ENCODE measurements at places on chromosomes 3 and 15.
A peak's percentile ranks its signal among the peaks of the same experiment; 100 is the strongest.

GRCh38 chr15:65259367-65259797 is 27.3 kb downstream of the PARP16 start:
- no peak for DNase-seq
- H3K27me3 ChIP-seq = no peaks in the 10 kb centered on the region
- no peak overlapping the region for H3K4me3 ChIP-seq
- no peaks in the 10 kb centered on the region for H3K4me1 ChIP-seq
- no peak overlapping the region for H3K27ac ChIP-seq
- no peaks in the 10 kb centered on the region for H3K36me3 ChIP-seq

DNA sequence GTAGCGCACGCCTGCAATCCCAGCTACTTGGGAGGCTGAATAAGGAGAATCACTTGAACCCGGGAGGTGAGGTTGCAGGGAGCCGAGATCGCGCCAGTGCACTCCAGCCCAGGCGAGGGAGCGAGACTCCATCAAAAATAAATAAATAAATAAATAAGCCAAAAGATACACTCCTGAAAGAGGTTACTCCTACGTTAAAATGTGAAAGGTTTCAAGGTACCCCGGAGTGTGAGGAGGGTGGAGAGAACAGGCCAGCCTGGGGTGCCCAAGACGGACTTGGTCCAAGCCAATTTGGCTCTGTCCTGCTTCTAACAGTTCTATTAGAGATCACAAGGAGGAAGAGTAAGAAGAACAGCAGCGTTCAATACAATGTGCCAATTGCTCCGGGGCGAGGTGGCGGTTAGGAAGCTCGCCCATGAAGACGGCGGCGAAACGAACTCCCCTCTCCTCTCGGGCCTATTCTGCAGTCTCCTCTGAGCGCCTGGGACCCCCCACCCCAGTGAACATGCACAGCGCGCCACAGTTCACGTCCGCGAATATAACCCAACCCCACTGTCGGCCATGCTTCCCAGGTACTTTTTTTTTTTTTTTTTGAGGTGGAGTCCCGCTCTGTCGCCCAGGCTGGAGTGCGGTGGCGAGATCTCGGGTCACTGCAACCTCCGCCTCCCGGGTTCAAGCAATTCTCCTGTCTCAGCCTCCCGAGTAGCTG is 942 bp downstream of the ELP6 start:
- peaks cover 2% of the 10 kb centered on the region for H3K4me1 ChIP-seq
- no peak for DNase-seq
- H3K4me3 ChIP-seq = peak overlapping the region; percentile 72
- H3K27ac ChIP-seq = peak overlapping the region; percentile 83
- H3K27me3 ChIP-seq = no peaks in the 10 kb centered on the region
- H3K36me3 ChIP-seq = peaks cover 5% of the 10 kb centered on the region

DNA sequence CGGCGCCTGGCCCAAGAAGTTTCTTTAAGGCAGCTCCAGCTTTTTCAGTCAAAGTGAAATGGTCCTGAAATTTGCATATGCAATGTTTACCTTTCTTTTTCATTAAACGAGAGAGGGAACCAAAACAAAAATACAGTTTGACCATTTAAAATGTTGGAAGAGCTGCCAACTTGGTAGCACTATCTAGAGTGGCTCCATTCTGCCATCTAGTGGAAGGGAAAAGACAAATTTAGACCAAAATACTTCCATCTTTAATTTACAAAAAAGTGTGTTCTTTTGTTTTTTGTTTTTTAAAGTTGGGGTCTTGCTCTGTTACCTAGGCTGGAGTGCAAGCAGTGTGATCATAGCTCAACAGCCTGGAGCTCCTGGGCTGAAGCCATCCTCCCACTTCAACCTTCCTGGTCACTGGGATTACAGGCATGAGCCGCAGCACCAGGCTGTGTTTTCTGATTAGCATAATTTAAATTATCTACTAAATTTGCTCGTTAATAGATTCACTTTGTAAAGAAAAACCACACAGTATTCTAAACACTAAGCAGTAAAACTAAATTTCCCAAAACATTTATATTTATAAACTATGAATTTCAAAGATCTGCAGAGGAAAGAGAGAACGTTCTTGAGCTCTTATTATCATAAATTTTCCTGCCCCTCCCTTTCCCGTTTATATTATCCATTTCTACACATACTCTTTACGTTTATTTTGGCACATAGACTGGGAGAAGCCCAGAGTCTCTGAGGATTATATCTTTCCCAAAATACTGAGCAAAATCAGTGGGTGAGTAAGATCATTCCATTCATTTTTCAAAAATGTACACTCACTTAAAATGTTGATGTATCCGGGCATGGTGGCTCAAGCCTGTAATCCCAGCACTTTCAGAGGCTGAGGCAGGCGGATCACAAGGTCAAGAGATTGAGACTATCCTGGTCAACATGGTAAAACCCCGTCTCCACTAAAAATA is 15.4 kb upstream of the RFC4 start:
- DNase-seq = no peak
- H3K4me3 ChIP-seq = no peak overlapping the region
- peaks cover 23% of the 10 kb centered on the region for H3K27me3 ChIP-seq

GRCh38 chr3:1515882-1516281 is 423.1 kb downstream of the CNTN6 start:
- H3K27ac ChIP-seq = no peak overlapping the region
- no peak for DNase-seq
- H3K27me3 ChIP-seq = peaks cover 1% of the 10 kb centered on the region
- no peak overlapping the region for H3K4me3 ChIP-seq
- H3K36me3 ChIP-seq = no peaks in the 10 kb centered on the region

DNA sequence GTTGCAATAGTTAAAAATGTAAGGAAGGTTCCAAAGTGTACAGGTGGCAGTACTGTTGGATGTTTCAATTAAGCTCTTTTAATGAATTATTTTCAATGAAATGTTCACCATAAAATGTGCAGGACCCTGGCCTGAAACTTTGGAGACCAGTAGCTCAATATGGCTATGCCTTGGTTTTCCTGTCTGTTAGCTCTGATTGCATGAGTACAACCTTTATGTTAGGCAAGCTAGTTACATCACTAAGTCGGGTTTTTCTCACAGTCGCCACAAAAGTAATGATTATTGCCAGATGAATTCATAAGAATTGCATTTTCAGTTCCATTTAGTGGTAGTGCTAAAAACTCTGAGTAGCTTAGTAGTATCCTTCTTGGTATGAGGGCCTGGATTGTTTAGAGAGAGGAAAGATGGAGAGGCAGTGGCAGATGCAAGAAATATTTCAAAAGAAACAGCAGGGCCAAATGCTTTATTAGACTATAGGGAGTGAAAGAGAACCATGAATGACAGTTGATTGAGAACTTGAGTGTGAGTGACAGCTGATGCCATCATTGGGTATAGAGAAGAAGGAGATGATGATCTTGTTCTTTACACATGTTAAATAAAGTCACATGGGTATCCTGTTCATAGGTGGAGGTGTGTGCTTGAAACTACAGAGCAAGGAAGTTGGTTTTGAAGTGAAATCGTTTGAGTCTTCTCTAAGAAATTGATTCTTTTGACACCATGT is 109.5 kb downstream of the AKAP13 start:
- H3K27ac ChIP-seq = no peak overlapping the region
- H3K36me3 ChIP-seq = no peaks in the 10 kb centered on the region
- no peak for DNase-seq
- H3K4me3 ChIP-seq = no peak overlapping the region

- DNase-seq = no peak
- H3K27ac ChIP-seq = no peak overlapping the region
- H3K27me3 ChIP-seq = no peaks in the 10 kb centered on the region
- no peaks in the 10 kb centered on the region for H3K4me1 ChIP-seq
Measured at GRCh38 chr3:112874725-112875124, 28.1 kb upstream of the CD200R1L start.

GRCh38 chr15:39642011-39642640 is 61.2 kb downstream of the THBS1 start:
- H3K36me3 ChIP-seq = no peaks in the 10 kb centered on the region
- no peak overlapping the region for H3K4me3 ChIP-seq
- H3K27me3 ChIP-seq = no peaks in the 10 kb centered on the region
- no peak for DNase-seq
- peaks cover 7% of the 10 kb centered on the region for H3K4me1 ChIP-seq

DNA sequence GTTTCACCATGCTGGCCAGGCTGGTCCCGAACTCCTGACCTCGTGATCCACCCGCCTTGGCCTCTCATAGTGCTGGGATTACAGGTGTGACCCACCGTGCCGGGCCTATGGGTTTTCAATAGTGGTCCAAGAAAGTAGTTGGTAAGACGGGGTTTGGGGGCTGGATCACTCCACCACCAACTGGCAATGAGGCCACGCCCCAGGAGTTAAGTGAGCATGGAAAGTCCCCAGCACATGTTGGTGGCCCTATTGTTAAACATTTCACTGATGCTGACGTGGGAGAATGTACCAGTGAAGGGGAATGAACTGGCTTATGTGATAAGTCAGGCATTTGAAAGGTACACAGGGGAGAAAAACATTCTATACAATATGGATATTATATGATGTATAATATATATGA is 80.4 kb downstream of the CHRD start:
- H3K4me1 ChIP-seq = no peaks in the 10 kb centered on the region
- no peak overlapping the region for H3K27ac ChIP-seq
- no peaks in the 10 kb centered on the region for H3K36me3 ChIP-seq
- no peak overlapping the region for H3K4me3 ChIP-seq
- no peak for DNase-seq

- no peak for DNase-seq
- no peaks in the 10 kb centered on the region for H3K36me3 ChIP-seq
- no peak overlapping the region for H3K27ac ChIP-seq
- H3K27me3 ChIP-seq = no peaks in the 10 kb centered on the region
- H3K4me1 ChIP-seq = no peaks in the 10 kb centered on the region
Measured at GRCh38 chr3:189646853-189647542, 15.8 kb downstream of the TP63 start.

- no peaks in the 10 kb centered on the region for H3K27me3 ChIP-seq
- DNase-seq = peak; percentile 59
- no peaks in the 10 kb centered on the region for H3K36me3 ChIP-seq
- H3K4me1 ChIP-seq = no peaks in the 10 kb centered on the region
- no peak overlapping the region for H3K27ac ChIP-seq
Measured at GRCh38 chr15:92683511-92683834, 27.9 kb upstream of the FAM174B start.

- H3K4me3 ChIP-seq = no peak overlapping the region
- no peak for DNase-seq
- peaks cover 2% of the 10 kb centered on the region for H3K4me1 ChIP-seq
- no peaks in the 10 kb centered on the region for H3K36me3 ChIP-seq
- no peaks in the 10 kb centered on the region for H3K27me3 ChIP-seq
Measured at GRCh38 chr3:171827836-171828458, 15.2 kb upstream of the TMEM212 start.

- no peaks in the 10 kb centered on the region for H3K27me3 ChIP-seq
- DNase-seq = no peak
- H3K4me1 ChIP-seq = no peaks in the 10 kb centered on the region
- H3K36me3 ChIP-seq = no peaks in the 10 kb centered on the region
Measured at GRCh38 chr3:105518203-105518602, 151.5 kb downstream of the ALCAM start.

DNA sequence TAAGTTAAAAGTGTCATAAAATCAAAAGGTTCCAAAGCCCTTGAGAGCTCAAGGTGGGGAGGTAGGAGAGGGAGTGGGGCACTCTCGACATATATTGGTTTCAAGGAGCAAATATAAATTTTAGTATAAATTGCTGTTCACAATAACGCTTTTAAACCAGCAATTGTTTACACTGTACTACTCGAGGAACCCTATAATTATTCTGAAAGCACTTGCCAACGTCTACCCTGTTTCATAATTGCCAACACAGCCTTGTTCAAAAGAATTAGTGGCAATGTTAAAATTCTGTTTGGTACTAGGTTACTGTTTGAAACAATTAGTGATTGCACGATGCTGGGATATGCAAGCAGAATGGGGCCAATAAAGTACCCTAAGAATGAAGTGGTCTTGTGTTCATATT is 76.3 kb upstream of the ICE2 start:
- H3K27me3 ChIP-seq = no peaks in the 10 kb centered on the region
- H3K36me3 ChIP-seq = no peaks in the 10 kb centered on the region
- no peak overlapping the region for H3K4me3 ChIP-seq
- H3K27ac ChIP-seq = no peak overlapping the region

DNA sequence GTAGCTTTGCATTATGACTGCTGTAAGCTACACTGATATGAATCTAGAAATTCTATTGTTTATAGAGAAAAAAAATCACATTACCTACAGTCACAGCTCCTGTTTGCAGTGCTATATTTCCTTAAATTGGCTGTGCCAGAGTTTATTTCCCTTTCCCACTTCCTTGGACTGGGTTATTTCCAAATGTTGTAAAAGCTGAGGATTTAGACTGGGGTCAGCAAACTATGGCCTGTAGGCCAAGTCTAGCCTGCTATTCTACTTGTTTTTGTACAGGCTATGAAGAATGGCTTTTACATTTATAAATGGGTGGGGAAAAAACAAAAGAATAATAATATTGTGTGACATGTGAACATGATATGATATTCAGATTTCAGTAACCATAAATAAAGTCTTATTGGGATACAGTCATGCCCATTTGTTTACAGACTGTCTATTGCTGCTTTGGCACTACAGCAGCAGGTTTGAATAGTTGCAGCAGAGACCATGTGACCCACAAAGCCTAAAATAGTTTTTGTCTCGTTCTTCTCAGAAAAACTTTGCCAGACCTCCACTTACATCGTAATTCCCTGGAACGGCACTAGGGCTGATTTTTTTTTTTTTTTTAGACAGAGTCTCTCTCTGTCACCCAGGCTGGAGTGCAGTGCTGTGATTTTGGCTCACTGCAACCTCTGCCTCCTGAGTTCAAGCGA is 7.8 kb downstream of the GLDN start:
- no peaks in the 10 kb centered on the region for H3K36me3 ChIP-seq
- no peak overlapping the region for H3K27ac ChIP-seq
- no peaks in the 10 kb centered on the region for H3K27me3 ChIP-seq
- H3K4me3 ChIP-seq = no peak overlapping the region
- DNase-seq = no peak

DNA sequence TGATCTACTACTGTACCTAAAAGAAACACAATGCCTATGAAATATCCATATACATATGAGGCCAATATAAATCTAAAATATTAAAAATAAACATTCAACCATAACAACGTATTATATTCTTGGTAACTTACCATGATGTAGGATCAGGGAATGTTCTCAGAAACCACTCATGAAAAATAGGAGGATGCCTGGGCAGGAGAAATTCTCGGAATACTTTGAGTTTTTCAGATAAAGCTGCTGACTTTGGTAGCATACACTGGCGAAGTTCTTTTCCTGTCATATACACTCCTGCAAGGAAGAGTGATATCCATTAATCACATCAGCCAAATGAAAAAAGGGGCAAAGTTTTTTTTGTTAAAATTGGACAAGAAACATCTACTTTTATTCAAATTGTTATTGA is 11.3 kb upstream of the XRN1 start:
- DNase-seq = no peak
- no peaks in the 10 kb centered on the region for H3K36me3 ChIP-seq

DNA sequence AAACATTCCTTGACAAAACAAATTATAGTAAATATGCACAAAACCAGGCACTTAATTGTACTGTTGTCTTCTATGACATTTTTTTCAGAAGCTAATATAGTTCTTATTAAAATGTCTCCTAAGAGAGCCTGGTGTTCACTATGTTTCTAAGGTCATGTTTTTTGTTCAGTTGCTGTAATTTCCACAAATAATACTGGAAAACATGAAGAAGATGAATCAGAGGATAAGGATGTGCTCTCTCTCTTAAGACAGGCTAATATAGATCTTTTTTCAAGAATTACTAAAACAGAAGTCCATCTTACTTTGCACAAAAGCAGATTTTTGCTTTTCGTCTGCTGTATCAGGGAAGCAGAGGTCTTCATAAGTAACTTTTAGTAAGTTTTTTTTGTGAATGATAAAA is 823.0 kb upstream of the NECTIN3 start:
- peaks cover 1% of the 10 kb centered on the region for H3K27me3 ChIP-seq
- H3K27ac ChIP-seq = no peak overlapping the region
- H3K36me3 ChIP-seq = no peaks in the 10 kb centered on the region
- H3K4me1 ChIP-seq = no peaks in the 10 kb centered on the region
- no peak overlapping the region for H3K4me3 ChIP-seq

Data from H1 (cell line).